Amniotic stem cell (primary cell): ENCODE measurements at places on chromosomes 3 and 15.
A peak's percentile ranks its signal among the peaks of the same experiment; 100 is the strongest.

DNA sequence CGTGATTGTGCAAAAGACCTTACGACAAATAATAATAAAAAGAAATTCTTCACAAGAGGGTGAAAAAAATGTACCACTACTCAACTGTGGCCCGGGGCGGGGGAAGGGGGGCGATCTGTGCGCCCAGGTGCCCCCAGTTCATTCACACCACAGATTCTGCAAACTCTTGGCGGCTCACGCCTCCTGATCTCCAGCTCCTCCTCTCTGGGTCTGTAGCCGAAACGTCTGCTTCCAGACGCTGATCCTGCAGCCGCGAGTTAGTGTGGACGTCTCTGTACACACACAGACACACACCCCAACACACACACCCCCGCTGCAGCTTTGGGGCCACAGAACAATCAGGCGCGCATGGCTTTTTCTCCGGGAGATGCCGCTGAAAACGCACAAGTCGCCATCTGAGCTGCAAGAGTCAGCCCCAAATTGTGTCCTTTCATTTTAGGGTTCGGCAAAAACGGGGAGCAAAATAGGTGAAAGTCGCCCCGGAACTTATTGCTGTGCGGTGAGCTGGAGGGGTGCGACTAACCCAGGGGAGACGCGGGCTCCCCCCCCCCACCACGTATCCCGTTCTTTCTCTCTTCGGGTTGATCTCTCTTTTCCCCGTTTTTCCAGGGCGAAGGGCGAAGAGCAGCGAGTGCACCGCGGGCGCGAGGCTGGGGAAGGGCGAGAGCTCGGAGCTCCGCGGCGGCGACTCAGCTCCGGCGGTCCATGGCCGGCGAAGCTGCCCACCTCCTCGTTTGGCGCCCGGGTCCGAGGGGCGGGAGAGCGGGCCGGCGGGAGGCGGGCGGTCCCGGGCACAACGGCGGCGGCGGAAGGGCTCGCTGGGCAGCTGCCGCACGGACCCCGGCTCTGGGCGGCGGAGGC is 505 bp upstream of the WNT5A start:
- no peak for DNase-seq

DNA sequence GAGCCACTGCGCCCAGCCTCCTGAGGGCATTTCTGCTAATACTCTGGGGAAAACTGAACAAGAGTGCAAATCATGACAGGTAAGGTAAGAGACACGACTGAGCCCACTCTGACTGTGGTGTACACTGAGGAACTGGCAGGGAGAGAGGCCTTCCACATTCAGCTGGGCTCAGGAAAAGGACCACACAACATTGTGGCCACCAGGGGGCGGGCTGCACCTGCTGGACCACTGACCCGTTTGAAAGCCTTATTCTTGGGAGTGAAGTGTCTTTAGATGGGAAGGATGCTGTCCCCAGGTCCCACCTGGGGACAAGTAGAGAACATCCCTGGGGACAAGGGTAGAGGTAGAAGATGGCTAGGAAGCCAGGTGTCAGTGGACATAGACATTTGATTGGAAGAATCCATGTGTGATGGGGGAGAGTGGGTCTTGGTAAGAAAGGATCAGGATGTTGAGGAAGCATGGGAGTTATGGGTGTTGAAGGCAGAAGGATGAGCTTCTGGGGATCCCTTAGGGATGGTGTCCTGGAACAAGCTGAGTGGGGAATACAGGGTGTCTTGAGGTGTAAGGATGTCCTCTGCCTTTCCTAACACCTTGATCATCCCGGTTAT is 6.2 kb upstream of the CTDSPL start:
- DNase-seq: peak; percentile 18

DNA sequence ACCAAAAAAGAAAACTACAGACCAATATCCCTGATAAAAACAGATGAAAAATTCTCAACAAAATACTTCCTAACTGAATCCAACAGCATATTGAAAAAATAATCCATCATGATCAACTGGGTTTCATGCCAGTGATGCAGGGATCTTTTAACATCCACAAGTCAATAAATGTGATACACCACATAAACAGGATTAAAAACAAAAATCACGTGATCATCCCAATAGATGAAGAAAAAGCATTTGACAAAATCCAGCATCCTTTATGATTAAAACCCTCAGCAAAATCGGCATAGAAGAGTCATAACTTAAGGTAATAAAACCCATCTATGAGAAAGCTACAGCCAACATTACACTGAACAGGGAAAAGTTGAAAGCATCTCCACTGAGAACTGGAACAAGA is 107.5 kb downstream of the DCLK3 start:
- DNase-seq: no peak

DNA sequence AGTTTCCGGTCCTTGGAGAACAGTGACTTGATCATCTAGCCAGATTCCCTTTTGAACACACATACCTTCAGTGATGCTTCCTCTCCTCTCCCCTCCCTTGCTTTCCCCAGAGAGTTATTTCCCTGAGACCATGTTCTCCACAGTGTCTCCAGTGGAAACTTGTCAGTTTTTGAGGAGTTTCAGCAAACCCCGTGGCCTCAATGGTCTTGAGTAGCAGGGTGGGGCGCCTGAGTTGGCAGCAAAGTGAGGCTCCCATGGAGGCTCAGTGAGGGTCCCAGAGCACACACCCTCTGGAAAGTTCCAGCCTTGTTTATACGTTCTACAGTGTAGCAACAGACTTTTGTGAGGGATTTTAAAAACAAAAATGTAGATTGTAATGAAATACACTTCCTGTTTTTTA is 135.1 kb downstream of the LRRC28 start:
- DNase-seq: no peak

DNA sequence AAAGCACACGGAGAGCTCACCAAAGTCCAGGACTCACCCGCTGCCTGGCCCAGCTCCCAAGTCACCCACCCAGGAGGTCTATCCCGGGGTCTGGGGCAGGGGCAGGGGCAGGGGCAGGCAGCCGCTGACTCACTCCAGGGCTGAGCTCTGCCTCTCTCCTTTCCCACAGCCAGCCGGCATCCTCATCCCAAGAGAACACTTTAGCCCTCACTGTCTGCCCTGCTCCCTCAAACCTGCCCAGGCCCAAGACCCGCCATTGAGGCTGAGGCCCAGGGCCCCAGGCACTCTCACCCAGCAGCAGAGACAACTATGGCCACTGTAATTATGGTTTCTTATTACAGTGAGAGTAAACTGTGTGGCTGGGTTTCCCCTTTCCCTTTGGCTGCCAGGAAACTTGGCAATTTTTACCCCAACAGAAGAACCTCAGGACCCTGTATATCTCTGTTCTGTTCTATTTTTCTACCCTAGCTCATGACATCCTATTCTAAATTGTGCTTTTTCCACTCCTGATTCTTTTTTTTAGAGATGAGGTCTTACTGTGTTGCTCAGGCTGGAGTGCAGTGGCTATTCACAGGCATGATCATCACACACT is 53.0 kb downstream of the IQSEC1 start:
- no peak for DNase-seq

- DNase-seq: no peak
These were observed 25.2 kb downstream of the CEP152 start for GRCh38 chr15:48785712-48786111.

- no peak for DNase-seq
These were observed 24.7 kb downstream of the MAGI1 start for GRCh38 chr3:66014056-66014455.

GRCh38 chr15:80468796-80469195 is 64.6 kb downstream of the ARNT2 start:
- no peak for DNase-seq

DNA sequence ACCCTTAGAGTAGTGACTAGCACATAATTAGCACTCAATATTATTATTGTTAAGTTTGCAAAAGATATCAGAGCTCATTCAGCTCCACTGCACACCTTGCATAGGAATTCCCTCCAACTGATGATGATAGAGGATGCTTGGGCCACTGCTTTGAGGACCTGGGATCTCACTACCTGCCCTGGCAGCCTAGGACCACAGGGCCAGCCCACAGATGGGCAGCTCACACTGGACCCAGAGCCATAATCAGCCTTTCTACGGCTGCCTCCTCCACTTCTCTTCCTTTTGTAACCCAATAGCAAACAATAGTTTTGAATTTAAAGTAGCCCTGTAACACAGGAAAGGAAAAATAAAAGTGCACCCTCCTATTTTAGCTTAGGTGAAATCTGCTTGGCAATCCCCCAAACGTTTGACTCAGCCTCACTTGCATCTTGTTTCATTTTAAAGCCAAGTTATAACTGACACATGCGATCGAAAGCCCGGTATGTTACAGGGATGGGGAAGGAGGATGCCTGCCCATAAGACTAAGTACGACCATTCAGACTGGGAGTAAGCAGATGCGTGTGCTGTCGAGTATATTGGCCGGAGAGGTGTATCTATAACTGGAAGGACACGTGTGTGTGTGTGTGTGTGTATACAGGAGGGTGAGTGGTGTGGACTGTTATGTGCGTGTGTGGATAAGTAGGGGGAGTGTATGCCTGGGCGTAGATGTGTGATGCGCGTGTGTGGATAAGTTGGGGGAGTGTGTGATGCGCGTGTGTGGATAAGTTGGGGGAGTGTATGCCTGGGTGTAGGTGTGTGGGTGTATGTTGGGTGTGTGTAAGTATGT is 65.9 kb downstream of the CPN2 start:
- no peak for DNase-seq

- DNase-seq: no peak
These were observed 1248.4 kb downstream of the NSUN3 start for GRCh38 chr3:95311272-95311671.
